ENCODE measurements at places on chromosomes 5 and 9.

- H3K27me3 ChIP-seq = peaks cover 4% of the 10 kb centered on the region
- no peak for DNase-seq
- peak overlapping the region; percentile 13 for H3K4me3 ChIP-seq
- peaks cover 11% of the 10 kb centered on the region for H3K4me1 ChIP-seq
Measured at GRCh38 chr9:37002413-37003217, 31.5 kb downstream of the PAX5 start.

GRCh38 chr5:117561531-117561930 lies 986.9 kb upstream of the SEMA6A start:
- H3K27me3 ChIP-seq = no peaks in the 10 kb centered on the region
- H3K27ac ChIP-seq = no peak overlapping the region
- H3K4me1 ChIP-seq = no peaks in the 10 kb centered on the region
- H3K36me3 ChIP-seq = no peaks in the 10 kb centered on the region
- DNase-seq = no peak

GRCh38 chr5:138276402-138277054 lies 2.1 kb upstream of the GFRA3 start:
- H3K27me3 ChIP-seq = peaks cover 8% of the 10 kb centered on the region
- no peak for DNase-seq
- no peak overlapping the region for H3K4me3 ChIP-seq
- H3K27ac ChIP-seq = no peak overlapping the region

DNA sequence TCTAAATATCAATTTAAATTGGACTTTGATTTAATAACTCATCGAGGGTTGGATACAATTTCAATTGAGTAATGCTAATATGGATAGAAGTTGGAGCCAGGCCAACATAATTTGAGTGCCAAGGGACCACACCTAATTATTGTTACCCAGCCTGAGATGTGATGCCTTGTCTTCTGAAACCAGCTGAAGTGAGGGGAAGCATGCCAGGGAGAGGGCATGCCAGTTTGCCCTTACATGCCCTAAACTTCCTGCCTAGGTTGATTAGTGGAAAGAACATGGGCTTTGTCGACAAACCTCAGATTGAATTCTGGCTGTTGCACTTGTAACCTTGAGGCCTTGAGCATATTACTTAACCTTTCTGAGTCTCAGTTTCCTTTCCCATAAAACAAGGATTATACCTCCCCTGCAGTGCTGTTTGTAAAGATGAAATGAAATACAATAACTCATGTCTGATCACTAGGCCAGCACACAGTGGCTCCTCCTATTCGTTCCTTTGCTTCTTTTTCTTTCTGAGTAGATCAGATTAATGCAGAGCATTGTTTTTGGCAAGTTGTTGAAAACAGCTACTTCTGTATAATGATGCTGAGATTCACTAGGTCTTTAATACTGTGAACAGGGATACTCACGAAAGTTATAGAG lies 412.8 kb downstream of the TLE4 start:
- H3K4me3 ChIP-seq = no peak overlapping the region

All from natural killer cell (primary cell).